ENCODE measurements at places on chromosomes 7 and 10. TPM values are rescaled to one million over a fixed set of nuclear protein-coding genes. Genes with fewer than 3 reads are reported as not detected.

GRCh38 chr10:106972381-106972780 is 192.1 kb downstream of the SORCS1 start:
- DNase-seq = no peak

- no peak for DNase-seq
Observed at GRCh38 chr10:43689955-43690771, 41.5 kb upstream of the ZNF32 start.

DNA sequence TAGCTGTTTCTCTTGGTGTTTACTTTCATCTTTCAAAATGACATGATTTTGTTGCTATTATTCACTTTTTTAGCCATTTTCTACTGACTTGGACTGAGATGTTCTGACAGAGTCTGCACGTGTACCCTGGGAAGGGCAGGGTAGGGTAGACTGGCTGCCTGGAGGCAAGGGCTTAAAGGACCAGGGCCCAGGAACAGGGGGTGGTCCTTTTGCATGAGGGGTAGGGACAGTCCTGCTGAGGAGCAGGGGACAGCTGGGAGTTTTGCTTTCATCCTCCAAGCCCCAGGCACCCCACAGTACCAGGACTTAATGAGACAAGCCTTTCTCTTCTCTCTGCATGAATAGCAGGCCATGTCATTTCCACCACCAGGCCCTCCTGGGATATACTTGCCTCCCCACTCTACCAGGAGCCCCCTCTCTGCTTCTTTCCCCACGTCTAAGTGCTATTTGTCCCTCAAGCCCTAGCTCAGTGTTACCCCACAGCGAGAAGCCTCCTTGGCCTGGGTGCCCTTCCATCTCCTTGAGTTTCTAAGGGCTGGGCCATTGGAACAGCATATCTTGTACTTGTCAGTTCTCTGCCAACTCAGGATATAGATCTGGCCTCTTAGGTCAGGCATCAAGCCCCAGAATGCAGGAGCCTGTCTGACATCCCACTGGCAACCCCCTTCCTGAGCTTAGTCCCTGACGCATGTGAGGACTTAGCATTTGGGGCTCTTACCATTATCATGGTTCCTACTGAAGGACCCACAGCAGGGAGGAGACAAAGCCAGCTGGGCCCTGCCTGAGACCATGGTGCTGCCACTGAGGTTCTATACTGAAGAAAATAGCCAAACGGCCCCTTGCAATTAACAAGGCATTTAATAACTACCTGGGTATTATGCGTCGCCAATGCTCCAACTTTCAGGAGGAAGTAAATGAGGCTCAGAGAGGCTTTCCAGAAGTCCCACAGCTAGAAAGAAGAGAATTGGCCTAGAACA is 78.4 kb upstream of the UNC5B start:
- DNase-seq = no peak

Gene GIMAP6
- total RNA-seq = 0.23 TPM

Gene CHRM2
- not detected for total RNA-seq
